Activated T-helper 1 cell treated with anti-CD3 and anti-CD28 coated beads, Interleukin-2, amount 50 U/mL, for 16 hours (primary cell): ENCODE measurements at places on chromosomes 2 and 18.

DNA sequence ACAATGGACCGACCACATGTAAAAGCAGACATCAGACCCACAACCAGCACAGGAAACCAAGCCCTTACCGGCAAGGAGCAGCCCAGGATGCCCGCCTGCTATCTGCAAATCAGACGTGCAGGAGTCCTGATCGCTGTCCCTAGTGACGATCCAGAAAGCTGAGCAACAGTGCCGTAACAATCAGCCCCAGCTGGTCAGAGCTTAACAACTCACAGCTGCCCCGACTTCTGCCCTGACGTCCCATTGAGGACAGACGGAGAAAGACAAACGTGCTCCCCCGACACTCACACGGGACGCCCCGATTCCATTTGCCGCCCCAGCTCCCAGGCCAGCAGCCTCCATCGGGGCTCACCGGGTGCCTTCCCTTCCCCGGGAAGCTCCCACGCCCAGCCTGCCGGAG is 39.8 kb upstream of the PXDN start:
- no peak for DNase-seq

DNA sequence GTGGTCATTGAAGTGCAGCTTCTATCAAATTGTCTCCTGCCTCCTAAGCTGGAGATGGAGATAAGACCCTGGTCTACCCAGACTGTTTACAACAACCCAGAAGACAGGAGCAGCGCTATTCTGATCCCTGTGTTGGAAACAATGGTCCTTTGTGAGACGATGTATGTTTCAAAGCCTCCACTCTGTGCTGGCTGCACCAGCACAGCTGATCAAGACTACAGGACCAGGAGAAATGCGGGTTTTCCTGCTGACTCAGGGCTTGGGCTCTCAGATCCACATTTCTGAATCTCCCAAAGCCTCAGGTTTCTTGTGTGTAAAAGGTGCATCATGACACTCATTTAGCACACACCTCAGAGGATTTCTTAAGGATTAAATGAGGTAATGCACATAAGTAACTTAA is 92.0 kb downstream of the POU3F3 start:
- no peak for DNase-seq

DNA sequence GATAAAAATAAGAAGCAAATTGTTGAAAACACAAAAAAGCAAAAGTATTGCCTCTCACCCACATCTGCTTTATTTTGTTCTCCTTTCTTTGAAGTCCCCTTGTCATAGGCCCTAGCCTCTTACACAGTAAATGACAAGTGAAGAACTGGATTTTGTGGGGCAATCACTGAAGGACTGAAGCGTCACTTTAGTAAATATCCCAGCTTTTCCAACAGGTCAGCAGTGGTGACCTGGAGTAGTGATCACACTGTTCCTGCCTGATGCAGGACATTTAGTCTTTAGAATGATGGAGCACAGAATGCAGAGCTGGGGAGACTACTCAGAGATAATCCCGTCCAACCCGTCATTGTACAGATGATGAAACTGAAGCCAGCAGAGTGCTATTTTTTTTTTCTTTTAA is 28.1 kb upstream of the TDRD15 start:
- DNase-seq, result no peak

- no peak for DNase-seq
These were observed 126.0 kb upstream of the MSH6 start for GRCh38 chr2:47656715-47657600.

DNA sequence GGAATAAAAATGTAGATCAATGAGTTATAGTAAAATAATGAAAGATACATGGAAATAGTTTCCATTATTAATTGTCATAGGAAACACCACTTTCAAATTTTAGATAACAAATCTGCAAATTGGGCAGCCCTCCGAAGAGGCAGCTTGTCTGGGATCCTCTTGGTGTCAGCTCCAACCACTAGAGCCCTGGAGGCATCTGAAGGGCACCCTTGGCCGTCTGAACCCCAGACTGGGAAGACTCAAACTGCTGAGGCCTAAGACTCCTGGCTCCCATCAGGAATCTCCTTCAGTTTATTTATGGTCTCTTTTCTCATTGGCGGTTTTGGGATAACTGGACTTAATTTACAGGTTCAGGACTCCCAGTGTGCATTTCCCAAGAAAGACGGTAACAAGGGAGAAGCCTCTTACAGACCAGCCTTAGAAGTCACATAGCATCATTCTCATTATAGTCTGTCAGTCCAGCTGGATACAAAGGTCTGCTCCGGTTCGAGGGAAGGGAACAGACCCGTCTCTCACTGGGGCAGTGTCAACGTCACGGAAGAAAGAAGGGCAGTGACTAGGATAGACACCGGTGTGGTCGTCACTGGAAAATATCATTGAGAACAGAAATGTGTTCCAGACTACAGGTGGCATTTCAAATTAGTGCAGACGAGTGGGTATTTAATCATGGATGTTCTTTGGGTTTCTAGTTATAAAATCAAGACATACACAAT is 390.7 kb upstream of the NETO1 start:
- no peak for DNase-seq

DNA sequence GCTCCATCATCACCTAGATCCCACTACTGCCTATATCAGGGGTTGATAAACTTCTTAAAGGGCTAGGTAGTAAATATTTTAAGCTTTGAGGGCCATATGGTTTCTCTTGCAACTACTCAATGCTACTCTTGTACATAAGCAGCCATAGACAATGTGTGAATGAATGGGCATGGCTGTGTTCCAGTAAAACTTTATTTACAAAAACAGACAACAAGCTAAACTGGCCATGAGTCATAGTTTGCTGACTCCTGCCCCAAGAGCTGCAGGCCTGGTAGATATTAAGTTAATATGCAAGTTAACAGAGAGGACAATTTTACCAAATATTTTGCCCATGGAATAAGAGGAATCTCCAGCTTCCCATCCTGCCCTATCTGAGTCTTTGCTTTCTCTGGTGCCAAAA is 29.8 kb upstream of the MYO3B start:
- DNase-seq, result no peak

- no peak for DNase-seq
These were observed 40.7 kb upstream of the GALR1 start for GRCh38 chr18:77208964-77209363.

DNA sequence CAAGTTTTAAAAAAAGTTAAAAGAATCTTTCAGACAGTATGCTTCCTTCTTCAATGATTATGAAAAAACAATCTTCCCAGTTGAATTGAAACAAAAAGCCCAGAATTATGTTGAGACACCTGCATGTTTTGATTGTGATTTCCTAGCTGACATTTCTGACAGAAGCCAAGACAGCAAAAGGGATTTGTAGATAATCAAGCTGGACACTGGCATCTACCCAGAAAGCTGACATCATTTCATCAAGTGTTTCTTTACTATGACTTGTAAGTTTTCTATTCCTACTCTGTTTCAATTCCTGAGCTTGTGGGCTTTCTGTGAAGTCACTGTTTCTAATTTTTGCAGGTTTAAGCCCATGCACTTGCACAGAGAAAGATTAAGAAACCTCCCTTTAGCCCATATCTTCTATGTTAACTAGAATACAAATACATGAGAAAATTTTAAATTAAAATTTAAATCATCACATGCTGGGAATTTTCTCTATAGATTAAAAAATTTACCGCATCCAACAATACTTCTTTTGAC is 82.9 kb upstream of the CCDC85A start:
- DNase-seq, result no peak

DNA sequence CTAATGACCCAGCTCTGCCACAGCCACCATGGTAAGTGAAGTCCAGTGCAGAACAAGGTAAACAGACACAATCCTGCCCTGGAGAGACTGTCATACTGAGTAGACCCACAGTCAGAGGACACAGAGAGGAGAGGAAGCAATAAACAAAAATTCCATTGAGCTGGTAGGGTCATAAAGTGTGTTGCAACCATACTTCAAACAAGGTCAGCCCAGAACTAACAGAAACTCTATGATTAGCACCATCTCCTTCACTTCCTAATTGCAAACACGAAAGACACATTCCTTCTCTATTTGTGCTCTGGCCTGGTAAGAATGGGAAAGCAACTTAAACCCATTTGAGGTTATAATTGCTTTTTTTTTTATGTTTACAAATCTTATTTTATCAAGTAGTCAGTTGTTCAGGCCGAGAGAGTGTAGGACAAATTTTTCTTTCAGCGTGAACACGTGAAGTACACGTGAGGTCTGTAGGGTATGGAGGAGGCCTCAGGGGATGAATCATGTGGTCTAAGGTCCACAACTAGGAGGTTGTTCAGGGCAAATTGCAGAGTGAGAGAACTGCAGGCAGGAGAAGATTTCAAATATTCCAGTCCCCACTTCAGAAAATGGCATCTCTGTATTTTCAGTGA is 71.4 kb upstream of the GLS start:
- DNase-seq, result no peak

GRCh38 chr18:36831139-36831538 is 2.2 kb downstream of the KIAA1328 start:
- DNase-seq, result no peak

- no peak for DNase-seq
These were observed 227.5 kb downstream of the HDAC4 start for GRCh38 chr2:239173301-239173700.

- no peak for DNase-seq
These were observed 21.5 kb upstream of the NABP1 start for GRCh38 chr2:191656391-191656790.

GRCh38 chr2:85549826-85550225 is 10.9 kb downstream of the MAT2A start:
- DNase-seq, result no peak

DNA sequence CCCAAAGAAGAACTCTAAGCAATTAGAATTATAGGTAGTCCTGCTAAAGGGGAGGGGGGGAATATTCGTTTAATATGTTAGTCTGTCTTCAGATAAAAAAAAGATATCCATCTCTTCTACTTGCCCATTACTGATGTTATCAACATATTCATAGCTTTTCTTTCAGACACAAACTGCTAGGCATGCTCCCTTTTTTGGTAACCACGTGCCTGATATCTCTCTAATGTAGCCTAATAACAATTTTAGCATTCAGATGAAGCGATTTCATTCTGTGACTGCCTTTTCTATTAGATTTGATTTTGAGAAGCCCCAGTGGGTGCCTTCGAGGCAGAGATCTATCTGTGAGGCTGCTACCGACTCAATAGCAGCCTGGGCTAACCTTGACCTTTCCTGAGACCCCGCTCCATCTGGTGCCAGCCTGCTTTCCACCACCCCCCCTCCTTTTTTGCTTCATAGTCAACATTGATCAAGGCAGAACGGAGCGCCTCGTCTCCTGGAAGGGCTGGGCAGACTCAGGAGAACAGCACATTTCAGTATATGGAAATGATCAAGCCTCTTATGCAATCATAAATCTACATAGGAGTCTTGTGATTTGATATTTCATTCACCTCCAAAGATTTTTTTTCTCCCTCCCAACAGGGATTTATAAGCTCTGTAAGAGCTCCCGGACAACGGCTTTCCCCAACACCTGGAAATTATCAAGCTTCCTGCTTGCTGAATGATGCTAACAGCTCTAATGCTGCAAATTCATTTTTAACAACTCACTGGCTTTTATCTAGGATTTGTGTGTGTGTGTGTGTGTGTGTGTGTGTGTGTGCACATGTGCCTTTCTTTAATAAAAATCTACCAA is 14.7 kb upstream of the BCL11A start:
- no peak for DNase-seq

- DNase-seq, result no peak
These were observed 5.1 kb upstream of the GAL3ST2 start for GRCh38 chr2:241771286-241772062.

- DNase-seq, result no peak
These were observed 737.2 kb upstream of the HS6ST1 start for GRCh38 chr2:129055824-129056223.
